ENCODE measurements at places on chromosomes 2 and 18.

- DNase-seq, result no peak
Measured at GRCh38 chr2:96699621-96700020, 40.2 kb downstream of the LMAN2L start.

DNA sequence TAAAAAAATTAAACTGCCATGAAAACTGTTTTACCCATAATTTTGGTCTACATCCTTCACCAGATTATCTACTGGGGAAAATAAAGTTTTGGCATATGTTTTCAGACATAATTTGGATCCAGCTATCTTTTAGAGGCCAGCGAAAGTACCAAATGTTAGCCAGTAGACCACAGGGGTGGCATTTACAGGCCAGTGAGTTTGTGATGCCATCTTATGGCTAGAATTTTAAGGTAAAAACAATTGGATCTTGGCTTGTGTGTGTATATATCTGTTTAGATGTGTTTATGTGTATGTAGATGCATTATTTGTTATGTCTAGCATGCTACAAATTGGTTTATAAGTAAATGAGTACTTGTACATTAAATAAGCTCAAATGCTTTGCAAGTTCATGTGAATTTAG lies 322.6 kb downstream of the ASXL3 start:
- DNase-seq, result no peak

GRCh38 chr2:88709181-88709631 lies 17.7 kb downstream of the RPIA start:
- DNase-seq, result no peak

GRCh38 chr2:74080346-74080745 lies 67.4 kb downstream of the BOLA3 start:
- DNase-seq, result no peak

DNA sequence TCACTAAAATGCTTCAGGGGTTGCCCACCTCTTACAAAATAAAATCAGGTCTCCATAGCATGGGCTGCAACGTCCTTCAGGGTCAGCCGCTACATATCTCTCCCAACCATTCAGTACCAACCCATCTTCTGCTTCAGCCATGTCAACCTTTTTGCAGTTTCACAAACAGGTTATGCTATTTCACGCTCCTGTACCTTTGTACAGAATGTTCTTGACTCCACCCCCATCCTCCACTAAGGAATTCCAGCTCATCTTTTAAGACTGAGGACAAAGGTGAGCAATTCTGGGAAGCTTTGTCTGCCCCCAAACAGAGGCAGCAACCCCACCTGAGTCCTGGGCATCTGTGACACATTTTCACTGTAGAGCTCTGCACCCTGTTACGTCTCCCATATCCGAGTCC lies 8.8 kb upstream of the EVA1A start:
- no peak for DNase-seq

GRCh38 chr2:133518700-133519344 lies 49.4 kb downstream of the NCKAP5 start:
- no peak for DNase-seq

- DNase-seq, result no peak
Measured at GRCh38 chr2:161419638-161420190, 3.6 kb downstream of the TBR1 start.

GRCh38 chr2:96074156-96074555 lies 39.4 kb upstream of the GPAT2 start:
- no peak for DNase-seq

- no peak for DNase-seq
Measured at GRCh38 chr2:4762951-4763376, 929.2 kb upstream of the SOX11 start.

- DNase-seq, result no peak
Measured at GRCh38 chr2:88481691-88482336, 29.3 kb upstream of the FOXI3 start.

DNA sequence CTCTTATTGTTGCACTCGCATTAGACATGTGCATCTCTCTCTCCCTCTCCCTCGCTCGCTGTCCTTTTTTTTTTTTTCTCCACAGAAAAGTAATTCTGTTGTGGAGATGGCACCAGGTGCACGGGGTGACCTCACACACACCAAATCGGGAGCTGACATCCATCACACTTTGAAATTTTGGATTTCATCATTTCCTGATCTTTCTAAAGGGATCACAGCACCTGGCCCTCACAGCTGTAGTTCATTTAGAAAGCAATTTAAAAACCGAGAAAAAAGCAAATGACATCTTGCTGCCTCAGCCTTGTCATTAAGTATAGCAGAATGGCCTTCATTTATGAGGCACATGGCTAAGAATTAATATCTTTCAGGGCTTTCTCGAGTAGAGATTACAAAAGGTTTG lies 717.2 kb downstream of the RNF144A start:
- no peak for DNase-seq

DNA sequence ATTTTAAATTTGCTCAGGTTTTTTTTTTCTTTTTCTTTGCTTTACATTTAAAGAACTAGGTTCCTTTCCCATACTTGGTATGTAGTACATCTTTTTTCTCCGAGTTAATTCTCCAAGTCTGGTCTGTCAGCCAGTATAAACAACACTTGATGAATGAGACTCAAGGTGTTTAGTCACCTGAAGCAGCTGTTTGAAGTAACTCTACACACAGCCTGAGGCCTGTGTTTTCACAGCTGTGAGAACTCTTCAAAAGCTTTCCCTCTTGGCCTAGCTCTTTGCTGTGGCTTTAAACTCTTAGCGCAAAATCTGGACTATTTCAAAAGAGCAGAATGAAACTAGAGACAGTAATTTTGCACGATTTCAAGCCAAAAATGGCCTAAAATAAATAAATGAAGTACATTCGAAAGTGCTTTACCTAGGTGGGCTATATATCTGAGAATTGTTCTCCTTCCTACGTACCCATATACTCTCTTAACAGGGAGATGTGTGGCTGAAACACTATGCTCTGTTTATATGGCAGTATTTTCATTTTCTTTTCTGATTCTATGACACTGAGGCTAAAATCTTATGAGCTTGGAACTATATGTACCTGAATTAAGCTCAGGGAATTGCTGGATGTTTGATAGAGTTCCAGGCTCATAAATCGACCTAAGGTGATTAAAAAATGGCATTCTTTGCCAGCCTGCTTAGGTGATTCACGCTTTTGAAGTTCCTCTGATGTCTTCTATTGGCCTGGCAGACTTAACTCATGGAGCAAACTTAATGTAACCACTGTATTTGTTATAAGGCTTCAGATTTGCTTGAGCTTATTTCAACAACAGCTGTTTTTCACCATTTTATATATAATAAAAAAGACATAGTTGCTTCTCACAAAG lies 1044.1 kb upstream of the ZEB2 start:
- DNase-seq, result no peak

DNA sequence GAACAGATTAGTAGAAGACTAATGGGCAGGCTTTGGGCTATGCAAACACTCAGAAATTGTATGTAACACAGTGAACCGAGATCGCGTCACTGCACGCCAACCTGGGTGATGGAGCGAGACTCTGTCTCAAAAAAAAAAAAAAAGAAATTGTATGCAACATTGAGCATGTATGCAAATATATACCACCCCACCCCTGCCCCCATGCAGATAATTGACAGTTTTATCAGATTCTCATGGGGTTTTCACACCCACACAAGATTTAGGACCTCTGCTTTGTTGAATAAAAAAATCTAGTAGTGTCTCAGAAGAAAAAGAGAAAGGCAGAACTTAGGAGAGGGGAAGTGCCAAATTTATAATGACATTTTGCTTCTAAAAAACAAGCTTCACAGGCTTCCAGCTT lies 131.6 kb upstream of the FN1 start:
- DNase-seq, result no peak

GRCh38 chr18:13500227-13500865 lies 226.0 kb downstream of the FAM210A start:
- no peak for DNase-seq

- no peak for DNase-seq
Measured at GRCh38 chr18:79774111-79774510, 23.6 kb upstream of the KCNG2 start.

DNA sequence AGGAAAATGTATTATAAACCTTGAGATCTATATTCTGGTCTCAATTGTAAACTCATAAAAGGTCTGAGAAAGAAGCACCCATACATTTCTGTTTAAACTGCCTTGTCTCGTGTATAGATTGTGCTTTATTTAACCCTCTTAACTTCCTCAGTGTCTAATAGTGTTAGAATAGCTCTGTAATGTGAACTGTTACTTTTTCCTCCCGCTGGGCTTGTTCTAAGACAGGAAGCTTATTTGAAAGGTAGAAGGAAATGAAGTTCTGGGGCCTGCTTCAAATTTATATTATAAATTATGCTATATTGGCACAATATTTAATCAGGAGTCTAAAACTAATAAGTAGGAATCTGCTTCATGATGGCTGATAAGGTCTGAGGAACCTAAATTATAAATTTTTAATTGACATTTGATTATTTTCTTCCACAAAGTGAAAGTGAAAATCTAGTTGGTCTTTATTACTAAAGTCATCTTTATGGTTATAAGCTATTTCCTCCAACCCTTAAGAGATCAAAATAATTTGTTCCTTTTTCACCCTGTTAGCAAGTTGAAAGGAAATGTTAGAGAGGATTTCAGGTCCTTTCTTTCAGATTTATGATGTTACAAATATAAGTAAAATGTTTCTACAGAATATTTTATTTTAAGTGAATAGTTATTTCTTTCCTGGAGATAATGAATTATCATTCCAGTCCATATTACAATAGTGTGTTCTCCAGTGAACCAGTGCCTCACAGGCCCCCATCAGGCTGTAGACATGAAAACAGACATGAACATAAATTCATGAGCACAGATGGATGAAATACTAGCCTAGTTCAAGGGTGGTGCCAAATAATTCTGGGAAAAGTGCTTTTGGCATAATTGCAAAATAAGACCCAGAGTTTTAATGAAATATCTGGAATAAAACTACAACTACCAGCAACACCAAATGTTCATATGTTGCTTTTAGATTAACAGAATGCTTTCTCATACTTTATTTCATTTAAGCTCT lies 7.9 kb downstream of the MFSD6 start:
- no peak for DNase-seq

DNA sequence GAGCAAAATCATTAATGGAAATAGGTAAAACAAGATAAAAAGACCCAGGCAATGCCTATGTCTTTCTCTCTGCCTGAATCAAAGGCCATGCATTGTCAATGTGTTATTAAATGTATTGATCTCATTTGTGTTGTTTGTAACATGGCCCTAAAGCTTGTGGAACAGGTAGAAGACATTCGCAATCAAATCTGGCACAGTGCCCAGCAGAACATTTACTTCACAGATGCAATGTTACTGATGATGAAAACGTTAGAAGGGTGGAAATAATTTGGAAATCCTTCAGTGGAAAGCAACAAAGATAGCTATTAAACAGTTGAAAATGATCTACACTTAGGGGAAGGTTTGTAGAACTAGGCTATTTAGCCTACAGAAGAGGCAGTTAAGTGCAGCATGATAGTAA lies 368.2 kb downstream of the EPHA4 start:
- no peak for DNase-seq

GRCh38 chr2:219522111-219523030 lies 8.1 kb downstream of the ASIC4 start:
- DNase-seq, result no peak

- no peak for DNase-seq
Measured at GRCh38 chr18:12017081-12017480, 35.8 kb downstream of the IMPA2 start.

GRCh38 chr2:40339026-40339425 lies 112.9 kb downstream of the SLC8A1 start:
- no peak for DNase-seq

- DNase-seq, result no peak
Measured at GRCh38 chr2:37550190-37550589, 121.3 kb downstream of the CDC42EP3 start.

GRCh38 chr2:9110346-9110884 lies 96.2 kb upstream of the ASAP2 start:
- no peak for DNase-seq

DNA sequence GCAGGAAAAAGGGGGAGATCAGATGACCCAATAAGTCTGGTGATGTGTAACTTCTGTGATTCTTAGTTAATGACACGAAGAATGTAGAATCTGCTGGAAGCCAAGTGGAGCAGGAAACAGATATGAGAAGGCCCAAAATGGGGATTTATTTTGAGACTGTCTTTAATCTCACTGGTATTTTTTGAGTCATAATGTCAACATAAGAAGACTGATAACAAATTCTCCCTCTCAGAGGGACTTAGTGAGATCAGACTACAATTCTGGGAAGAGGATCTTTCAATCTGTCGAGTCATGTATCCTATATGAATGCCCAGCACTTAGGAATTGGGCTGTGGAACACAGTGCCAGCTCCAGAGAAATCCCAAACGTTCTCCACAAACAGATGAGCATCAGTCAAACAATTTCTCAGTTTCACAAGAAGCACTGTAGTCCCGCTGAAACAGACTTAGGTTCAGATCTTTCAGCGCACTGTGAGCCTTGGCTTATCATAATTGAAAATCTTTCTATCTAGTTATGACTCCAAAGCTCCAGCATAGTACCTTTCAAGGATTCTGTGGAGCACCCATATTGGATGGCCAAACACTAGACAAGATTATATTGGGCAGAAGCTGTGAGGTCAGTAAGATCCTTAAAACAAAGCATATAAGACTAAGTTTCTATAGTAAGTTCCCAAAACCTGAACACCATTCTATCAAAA lies 738.2 kb downstream of the LRP1B start:
- DNase-seq, result no peak

- DNase-seq, result no peak
Measured at GRCh38 chr2:168889635-168890005, 610 bp downstream of the SPC25 start.

GRCh38 chr2:160901613-160902012 lies 258.6 kb upstream of the TANK start:
- DNase-seq, result no peak

Data from memory B cell (primary cell).